ENCODE measurements at places on chromosomes 7 and 10.

- no peak for DNase-seq
Observed at GRCh38 chr10:31947144-31947926, 18.7 kb upstream of the ARHGAP12 start.

- no peak for DNase-seq
Observed at GRCh38 chr10:5618042-5618441, 48.4 kb downstream of the ASB13 start.

DNA sequence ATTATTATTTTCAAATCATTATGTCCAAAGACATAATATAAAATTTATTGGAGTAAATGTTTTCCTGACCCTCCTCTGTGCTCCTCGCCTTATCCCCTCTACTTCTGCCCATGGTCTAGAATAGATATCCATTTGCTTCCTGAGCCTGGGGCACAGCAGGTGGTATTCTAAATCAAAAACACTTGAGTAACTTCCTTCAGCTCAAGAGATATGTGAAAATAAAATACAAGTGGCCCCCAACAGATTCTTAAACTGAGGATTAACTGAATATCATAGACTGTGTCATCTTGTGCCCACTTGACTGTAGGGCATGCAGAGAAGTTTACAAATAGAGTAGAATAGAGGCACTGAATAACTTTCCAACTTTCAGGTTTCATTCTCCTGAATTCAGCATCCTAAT, 59.1 kb downstream of the HGF start:
- DNase-seq, result no peak

- peak; percentile 37 for DNase-seq
Observed at GRCh38 chr7:155796381-155797261, 15.6 kb downstream of the SHH start.

DNA sequence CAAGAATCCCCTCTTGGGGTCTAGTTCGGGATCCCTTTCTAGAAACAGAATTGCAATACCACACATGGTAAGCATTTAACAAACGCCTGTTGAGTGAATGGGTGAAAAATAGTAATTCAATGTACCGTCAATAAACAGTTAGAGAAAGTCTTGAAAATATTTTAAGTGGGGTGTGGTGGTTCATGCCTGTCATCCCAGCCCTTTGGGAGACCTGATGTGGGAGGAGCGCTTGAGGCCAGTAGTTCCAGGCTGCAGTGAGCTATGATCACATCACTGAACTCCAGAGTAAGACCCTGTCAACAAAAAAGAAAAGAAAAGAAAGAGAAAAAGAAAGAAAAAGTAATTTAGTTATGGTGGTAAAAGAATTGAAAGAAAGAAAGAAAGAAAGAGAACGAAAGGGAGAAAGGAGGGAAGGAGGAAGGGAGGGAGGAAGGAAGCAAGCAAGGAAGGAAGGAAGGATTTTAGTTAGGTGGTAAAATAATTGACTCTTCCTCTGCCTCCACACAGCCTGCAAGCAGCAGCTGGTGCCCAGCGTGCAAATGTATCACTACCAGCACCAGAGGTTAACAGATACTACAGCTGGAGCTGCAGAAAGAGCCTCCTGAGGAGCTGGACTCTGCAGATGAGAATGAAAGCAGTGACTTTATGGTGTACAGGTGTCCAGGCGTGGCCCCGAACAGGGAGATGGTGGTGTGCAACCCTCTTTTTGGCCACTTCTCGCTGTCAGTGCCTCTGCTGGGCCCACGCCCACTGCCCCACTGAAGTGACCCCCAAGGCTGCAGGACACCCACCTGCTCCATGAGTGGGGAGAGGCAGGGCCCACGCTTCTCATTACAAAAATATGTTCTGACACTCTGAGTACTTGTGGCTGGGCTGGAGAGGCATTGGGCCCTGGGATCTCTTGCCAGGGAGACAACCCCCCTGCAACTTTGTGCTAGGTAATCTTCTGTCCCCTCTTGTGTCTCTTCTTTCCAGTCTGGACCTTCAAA, 135.4 kb downstream of the BAMBI start:
- DNase-seq, result no peak

DNA sequence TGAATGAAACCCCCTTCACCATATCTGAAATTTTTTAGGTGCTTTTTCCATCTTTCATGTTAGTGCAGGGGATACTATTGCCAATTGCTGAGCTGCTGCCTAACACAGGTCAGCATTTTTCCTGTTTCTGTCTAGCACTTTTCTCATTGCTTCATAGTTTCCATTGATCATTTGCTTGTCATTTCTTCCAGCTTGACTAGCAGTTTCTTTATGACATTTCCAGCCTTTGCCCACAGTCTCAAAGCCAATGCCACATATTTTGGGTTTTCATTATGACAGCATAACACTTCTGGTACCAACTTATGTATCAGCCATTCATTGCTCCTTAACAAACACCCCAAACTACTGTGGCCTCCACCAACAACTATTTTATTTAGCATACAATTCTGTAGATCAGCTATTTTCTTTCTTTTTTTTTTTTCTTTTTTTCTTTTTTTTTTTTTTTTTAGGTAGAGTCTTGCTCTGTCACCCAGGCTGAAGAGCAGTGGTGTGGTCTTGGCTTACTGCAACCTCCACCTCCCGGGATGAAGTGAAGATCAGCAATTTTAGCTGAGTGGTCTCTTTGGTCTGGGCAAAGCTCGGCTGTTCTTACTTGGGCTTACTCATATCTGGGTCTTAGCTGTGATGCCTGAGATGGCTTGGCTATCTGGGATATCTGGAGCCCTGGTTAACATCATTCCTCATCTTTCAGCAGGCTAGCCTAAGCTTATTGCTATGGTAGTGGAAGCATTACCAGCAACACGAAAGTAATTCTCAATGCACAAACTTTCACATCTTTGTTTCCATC, 102.3 kb downstream of the EPC1 start:
- DNase-seq, result no peak

DNA sequence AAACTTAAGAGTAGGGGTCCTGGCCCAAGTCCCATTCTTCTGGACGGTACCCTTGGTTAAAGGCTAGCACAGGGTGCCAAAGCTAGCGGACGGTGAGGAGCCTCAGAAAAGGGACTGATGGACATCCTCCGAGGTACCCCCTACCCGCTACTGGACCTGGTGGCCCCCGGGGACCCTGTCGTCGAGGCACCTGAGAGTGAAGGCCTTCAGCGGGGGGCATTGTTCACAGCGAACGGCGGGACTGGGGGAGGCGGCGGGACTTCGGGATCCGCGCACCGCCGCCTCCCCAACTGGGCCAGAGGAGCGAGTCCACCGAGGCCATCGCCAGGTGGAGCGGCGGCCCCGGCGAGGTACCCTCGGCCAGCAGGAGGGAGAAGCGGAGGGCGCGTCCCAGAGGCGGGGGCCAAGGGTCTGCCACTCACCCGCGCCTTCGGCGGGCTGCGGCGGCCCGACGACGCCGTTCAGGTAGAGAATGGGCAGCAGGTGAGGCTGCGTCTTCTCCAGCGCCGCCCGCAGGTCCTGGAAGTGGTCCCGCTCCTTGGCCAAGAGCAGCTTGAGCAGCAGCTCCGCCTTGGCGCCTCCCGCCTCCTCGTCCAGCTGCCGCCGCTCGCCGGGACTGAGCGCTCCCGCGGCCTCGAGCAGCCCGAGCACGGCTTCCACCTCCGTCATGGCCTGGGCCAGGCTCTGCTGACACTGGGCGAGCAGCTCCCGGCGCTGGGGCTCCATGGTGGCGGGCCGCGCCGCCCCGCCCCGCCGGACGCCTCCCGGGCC, 575 bp downstream of the DLG5 start:
- no peak for DNase-seq

- DNase-seq, result no peak
Observed at GRCh38 chr10:86209726-86210125, 156.9 kb downstream of the GRID1 start.

GRCh38 chr10:79189853-79190435, 121.2 kb downstream of the ZMIZ1 start:
- no peak for DNase-seq
